Tracheal epithelial cell (primary cell): ENCODE measurements at places on chromosomes 3 and 15. TPM values are rescaled to one million over a fixed set of nuclear protein-coding genes. Genes with fewer than 3 reads are reported as not detected.

Gene SLC28A2
- not detected in 2 replicates for total RNA-seq

Gene ESYT3
- total RNA-seq, result 0.43 and 0.48 TPM in 2 replicates

Gene SNX33
- 23.0 and 24.8 TPM in 2 replicates for total RNA-seq

Gene AADAC
- not detected in 2 replicates for total RNA-seq

Gene RASGRP1
- under 0.01 and 2.7 TPM in 2 replicates for total RNA-seq

Gene LRRIQ4
- not detected in 2 replicates for total RNA-seq

Gene GOLGA8M
- total RNA-seq, result not detected in 2 replicates
